ENCODE measurements at places on chromosomes 3 and 15.

DNA sequence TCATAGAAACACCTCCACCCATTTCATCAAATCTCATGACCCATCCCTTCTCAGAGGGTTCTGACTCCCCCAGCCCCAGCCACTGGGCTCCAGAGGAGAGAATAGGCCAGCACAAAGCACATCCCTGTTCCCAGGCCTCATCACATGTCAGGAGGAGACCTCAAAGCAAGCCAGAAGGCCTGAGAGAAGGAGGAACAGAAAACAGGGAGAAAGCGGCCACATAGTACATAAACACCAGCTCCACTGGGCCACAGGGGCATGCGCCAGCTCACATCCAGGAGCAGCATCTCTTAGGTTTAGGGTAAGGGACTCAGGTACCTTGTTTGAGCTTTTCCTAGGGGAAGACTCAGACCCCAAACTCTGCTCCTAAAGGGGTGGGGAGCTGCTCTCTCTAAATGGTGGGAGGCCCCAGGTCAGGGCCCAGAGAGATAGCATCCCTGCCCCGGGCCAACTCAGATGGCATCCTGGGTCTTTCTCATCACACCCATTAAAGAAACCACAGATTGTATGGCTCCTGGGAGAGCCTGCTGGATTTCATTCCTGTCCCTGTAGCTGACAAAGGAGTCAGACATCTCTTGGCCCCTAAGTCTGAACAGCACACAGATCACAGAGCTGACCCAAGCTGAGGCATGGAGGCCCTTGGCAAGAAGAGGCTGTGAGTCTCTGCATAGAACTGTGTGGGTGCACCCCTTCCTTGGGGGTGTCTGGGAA lies 2.5 kb downstream of the SHF start:
- no peak for DNase-seq

DNA sequence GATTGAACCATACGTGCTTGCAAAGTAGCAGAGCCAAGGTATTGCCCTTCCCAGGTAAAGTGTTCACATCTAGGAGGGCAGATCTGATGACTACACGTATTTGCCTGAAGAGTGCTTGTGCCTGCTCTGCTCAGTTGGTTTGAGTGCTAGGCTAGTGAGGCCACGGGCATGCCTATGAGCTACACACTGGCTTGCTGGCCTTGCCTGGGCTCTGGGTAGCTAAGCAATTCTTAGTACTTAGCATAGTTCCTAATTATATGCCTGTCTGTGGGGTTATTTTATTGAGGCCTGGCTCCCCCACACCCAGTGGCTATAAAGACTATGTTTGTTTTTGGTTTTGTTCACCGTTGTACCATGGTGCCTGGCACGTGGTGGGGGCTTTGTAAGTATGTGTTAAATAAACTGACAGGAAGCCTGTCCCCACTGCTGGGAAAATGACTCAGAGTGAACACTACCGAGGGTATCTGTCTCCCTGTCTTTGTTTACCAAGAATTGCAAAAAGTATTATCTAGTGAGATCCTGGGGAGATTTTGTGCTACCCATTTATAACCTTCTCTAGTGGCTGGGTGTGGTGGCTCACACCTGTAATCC lies 72.1 kb upstream of the ETV5 start:
- DNase-seq: no peak

DNA sequence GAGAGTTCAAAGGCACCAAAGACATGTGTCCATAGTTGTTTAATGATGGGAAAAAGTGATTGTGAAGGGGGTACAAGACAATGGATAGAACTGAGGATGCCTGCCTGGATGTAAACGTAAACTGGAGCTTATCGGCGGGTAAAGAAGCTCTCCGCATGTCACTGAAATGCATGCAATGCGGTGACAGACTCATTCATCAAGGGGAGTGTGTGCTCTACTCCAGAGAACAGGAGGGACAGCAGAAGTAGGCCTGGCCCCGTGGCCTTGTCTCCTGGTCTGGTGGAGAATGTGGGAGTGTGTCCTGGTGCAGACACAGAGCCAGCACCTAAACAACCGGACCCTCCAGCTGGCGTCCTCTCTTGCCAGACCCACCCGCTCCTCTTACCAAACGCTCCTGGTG lies 50.6 kb downstream of the TRPM1 start:
- no peak for DNase-seq

DNA sequence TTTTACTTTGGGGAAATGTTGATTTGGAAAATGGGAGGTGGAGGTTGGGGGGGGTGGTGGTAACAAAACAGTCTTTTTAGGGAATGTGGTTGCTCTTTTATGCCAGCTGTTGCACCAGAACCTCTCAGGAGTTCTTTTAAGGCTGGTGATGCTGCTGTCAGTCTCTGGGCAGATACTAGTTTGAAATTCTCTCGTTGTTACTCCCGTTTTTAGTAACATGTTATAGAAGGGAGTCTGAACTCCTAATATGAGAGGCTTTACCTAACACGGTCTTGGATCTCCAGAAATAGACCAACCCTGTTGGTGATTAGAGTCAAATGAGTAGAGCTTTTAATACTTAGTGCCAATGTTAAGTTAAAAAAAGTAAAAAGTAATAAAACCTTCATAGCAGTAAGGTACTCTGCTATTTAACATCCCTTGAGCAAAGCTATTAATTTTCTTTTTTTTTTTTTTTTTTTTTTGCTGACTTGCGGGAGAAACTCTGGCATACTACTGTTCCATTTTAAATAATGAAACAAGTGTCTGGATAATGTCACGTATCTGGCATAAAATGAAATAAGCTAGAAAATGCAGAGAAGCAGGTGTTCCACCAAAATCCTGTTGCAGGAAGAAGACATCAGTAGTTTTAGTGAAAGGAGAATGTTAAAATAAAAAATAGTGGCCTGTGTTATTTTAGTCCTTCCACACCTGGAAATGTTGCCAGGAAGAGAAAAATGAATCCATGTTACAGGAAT lies 156.7 kb downstream of the CACNA1D start:
- no peak for DNase-seq

All from inflammatory macrophage (primary cell).